Activated naive CD8-positive, alpha-beta T cell treated with anti-CD3 and anti-CD28 coated beads, Interleukin-2, amount 10 ng/mL, durations not matched to agents 7 days and 5 days (primary cell): ENCODE measurements at places on chromosomes 3 and 15. TPM values are rescaled to one million over a fixed set of nuclear protein-coding genes. Genes with fewer than 3 reads are reported as not detected.

GRCh38 chr3:195440379-195440778 lies 2.4 kb downstream of the ACAP2 start:
- H3K36me3 ChIP-seq, result peaks cover 6% of the 10 kb centered on the region
- no peak overlapping the region for H3K27ac ChIP-seq
- peak overlapping the region; percentile 59 for H3K4me3 ChIP-seq

GRCh38 chr3:15703346-15703745 lies 94.4 kb downstream of the ANKRD28 start:
- no peaks in the 10 kb centered on the region for H3K27me3 ChIP-seq
- H3K27ac ChIP-seq, result no peak overlapping the region
- peaks cover 38% of the 10 kb centered on the region for H3K36me3 ChIP-seq
- no peaks in the 10 kb centered on the region for H3K4me1 ChIP-seq

DNA sequence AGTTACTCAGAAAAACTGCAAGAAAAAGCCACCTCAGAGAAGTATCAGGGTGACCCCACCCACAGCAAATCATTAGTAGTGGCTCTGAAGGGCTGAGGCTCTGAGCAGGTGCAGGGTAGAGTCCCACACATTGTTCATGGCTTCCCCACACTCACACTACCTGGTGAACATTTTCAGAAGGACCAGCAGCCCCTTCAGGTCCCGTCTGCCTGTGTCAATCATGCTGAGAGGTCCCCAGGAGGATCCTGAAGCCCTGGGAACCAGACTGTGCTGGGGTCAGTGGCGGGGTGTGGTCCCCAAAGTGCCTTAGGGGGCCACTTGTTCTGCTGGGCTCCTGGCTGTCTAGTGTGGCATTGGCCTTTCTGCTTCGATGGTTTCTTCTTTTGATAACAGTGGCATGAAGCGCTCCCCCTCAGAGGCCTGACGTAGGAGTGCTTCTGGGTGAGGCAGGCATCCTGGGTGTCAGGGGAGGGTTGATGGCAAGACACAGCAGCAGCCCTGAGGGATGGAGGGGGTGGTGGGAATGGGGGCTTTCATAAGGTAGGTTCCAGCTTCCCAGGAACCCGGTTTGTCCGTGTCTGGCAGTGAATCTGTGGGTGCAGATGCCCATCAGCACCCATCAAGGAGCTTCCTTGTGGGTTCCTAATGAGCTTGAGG lies 19.0 kb upstream of the FANCD2 start:
- H3K4me3 ChIP-seq, result no peak overlapping the region
- DNase-seq, result no peak
- H3K36me3 ChIP-seq, result peaks cover 8% of the 10 kb centered on the region
- no peak overlapping the region for H3K27ac ChIP-seq
- peaks cover 7% of the 10 kb centered on the region for H3K27me3 ChIP-seq
- H3K4me1 ChIP-seq, result peaks cover 22% of the 10 kb centered on the region

GRCh38 chr3:107592073-107592472 lies 69.3 kb downstream of the BBX start:
- no peak overlapping the region for H3K27ac ChIP-seq
- H3K4me3 ChIP-seq, result no peak overlapping the region
- DNase-seq, result no peak
- peaks cover 8% of the 10 kb centered on the region for H3K36me3 ChIP-seq
- no peaks in the 10 kb centered on the region for H3K27me3 ChIP-seq
- peaks cover 18% of the 10 kb centered on the region for H3K4me1 ChIP-seq

DNA sequence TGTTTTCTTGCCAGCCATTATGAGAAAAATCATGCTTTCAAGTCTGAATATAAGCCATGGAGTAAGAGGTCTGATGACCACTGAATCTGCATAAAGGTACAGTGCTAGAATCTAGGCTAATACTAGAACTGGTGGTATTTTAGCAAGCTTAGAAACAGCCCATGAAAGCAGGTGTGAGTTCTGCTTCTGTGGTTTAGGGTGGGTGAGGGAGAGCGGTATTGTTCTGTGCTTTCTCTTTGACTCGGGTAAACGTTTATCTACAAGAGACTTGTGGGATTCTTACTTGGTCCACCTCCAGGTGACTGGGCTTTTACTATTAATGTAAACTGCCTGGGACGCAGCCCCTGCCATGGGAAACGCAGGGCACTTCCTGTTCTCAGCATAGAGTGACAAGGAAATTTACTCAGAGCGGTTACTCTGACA lies 55.2 kb downstream of the PGPEP1L start:
- H3K4me3 ChIP-seq, result peak overlapping the region; percentile 47
- H3K27ac ChIP-seq, result peak overlapping the region; percentile 64
- DNase-seq, result no peak
- peaks cover 21% of the 10 kb centered on the region for H3K4me1 ChIP-seq
- H3K27me3 ChIP-seq, result no peaks in the 10 kb centered on the region

GRCh38 chr3:17795711-17796110 lies 53.3 kb upstream of the TBC1D5 start:
- DNase-seq, result no peak
- no peaks in the 10 kb centered on the region for H3K27me3 ChIP-seq
- peaks cover 4% of the 10 kb centered on the region for H3K4me1 ChIP-seq
- H3K36me3 ChIP-seq, result peaks cover 10% of the 10 kb centered on the region

The FRG2C gene
- not detected for total RNA-seq

The ABHD17C gene
- total RNA-seq, result 2.1 TPM

DNA sequence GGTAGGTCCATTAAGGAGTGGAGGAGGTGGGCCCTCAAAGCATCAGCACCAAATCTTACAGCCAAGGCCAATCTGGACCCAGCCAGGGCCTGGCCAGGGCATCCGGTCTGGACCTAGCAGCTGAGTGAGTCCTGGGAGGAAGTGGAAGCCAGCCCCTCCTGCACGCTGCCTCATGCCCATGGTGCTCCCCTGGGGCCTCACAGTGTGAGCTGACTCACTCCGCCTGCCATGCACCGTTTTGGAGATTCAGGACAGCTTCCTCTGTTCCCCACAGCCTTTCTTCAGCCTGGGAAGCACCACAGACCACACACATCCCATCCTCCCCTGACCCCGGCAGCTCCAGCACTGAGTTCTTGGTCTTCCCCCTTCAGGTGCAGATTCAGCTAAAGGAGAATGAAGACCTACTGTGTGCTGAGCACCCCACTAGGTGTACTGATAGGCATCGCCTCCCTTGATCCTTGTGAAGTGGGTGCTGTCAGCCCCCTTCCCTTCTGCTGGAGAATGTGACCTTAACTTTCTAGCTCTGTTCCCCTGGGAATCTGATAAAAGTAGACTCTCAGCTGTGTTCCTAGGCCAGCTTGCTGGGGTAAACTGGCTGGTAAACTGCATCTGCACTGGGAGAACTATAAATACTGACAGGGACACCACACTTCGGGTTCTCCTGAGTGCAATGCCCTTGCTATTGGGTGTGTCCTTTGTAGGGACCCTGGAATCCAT lies 36.8 kb upstream of the SEC13 start:
- no peak for DNase-seq
- H3K36me3 ChIP-seq, result no peaks in the 10 kb centered on the region
- H3K4me3 ChIP-seq, result no peak overlapping the region
- peaks cover 7% of the 10 kb centered on the region for H3K27me3 ChIP-seq

DNA sequence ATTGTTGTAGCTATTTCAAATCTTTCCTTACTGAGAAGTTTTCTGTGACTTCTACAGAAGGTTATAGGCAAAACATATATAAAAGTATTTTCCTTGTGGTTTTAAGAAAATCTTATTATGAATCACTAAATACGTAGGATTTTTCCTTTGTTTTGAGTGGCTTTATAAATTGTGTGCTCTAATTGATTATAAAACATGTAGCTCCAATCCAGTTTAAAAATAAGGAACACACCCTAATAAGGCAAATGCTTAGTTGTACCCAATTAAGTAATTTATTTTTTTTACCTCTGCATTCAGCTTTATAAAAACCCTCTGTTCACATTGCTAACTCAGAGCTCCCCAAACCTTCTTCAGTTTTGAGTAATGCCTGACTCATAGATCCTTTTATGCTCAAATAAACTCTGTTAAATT lies 408.0 kb downstream of the NAALADL2 start:
- no peak overlapping the region for H3K27ac ChIP-seq
- H3K36me3 ChIP-seq, result no peaks in the 10 kb centered on the region
- no peak for DNase-seq
- no peaks in the 10 kb centered on the region for H3K27me3 ChIP-seq

The SKOR1 gene
- total RNA-seq, result 0.89 TPM

GRCh38 chr15:31131853-31132375 lies 30.4 kb upstream of the TRPM1 start:
- no peak for DNase-seq
- H3K4me3 ChIP-seq, result no peak overlapping the region
- no peak overlapping the region for H3K27ac ChIP-seq
- peaks cover 8% of the 10 kb centered on the region for H3K27me3 ChIP-seq

GRCh38 chr3:29757054-29757777 lies 476.3 kb downstream of the RBMS3 start:
- no peaks in the 10 kb centered on the region for H3K36me3 ChIP-seq
- DNase-seq, result no peak
- peaks cover 3% of the 10 kb centered on the region for H3K27me3 ChIP-seq
- H3K4me1 ChIP-seq, result no peaks in the 10 kb centered on the region
- H3K27ac ChIP-seq, result no peak overlapping the region

DNA sequence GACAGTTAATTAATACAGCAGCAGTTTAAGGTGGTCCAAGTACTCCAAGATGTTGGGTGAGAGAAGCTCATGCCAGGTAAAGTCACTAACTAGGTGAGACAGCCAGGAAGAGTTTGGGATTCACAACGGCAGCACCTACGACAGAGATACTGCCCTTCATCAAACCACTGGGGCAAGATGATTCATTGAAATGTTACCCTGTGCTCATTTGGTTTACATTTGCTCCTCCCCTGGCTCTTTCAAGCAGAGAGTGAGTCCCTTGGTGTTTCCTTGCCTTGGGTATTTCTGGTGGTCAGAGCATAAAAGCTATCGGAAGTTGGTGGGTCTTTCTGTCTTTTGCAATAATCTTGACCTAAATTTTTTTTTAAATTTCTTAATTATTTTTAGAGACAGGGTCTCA lies 19.9 kb upstream of the PDE8A start:
- peaks cover 11% of the 10 kb centered on the region for H3K27me3 ChIP-seq
- H3K4me1 ChIP-seq, result peaks cover 5% of the 10 kb centered on the region
- no peak for DNase-seq
- no peak overlapping the region for H3K4me3 ChIP-seq
- H3K27ac ChIP-seq, result no peak overlapping the region
